MCF 10A (cell line): ENCODE measurements at places on chromosomes 3 and 15.

DNA sequence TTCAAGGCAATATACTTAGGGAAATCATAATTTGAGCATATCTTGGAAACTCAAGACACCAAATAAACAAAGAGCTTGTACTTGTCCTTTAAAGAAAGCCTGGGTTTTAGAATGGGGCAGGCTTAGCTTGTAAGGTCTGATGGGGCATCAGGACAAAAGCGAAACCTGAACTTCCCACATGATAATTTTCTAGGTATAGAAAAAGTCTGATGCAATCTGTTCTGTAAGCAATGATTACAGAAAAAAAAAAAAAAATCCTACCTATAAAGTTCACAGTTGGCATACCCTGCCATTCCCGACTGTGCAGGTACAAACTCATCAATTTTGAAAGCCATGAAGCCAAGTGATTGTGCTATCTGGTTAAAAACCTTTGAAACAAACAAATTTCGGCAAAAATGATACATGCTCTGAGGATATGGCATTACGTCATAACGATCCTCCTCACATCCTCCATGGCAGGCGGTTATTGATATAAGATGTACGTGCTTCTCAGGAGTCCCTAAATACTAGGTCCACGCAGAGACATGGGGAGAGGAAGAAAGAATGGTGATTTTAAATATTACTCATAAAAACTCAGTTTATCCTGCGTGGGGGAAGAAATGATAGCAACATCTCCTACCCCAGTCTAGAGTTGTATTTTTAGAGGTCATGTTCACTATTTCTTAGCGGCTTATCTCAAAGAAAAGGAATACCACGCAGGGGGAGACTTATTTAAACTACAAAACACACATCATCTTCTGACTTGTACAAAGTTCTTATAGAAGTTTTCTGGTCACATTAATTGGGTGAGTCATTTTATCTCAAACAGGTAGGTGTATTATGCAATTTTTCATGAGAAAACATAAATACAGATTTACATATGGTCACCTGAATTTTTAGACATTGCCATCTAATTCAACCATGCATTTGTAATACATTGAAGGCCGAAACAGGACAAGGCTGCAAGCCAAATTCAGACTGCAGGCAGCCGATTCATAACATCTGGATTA lies 27.0 kb downstream of the MB21D2 start:
- peaks cover 43% of the 10 kb centered on the region for H3K4me1 ChIP-seq
- no peak overlapping the region for H3K4me3 ChIP-seq
- no peak for DNase-seq
- H3K36me3 ChIP-seq, result no peaks in the 10 kb centered on the region
- no peaks in the 10 kb centered on the region for H3K27me3 ChIP-seq
- no peak overlapping the region for H3K27ac ChIP-seq

DNA sequence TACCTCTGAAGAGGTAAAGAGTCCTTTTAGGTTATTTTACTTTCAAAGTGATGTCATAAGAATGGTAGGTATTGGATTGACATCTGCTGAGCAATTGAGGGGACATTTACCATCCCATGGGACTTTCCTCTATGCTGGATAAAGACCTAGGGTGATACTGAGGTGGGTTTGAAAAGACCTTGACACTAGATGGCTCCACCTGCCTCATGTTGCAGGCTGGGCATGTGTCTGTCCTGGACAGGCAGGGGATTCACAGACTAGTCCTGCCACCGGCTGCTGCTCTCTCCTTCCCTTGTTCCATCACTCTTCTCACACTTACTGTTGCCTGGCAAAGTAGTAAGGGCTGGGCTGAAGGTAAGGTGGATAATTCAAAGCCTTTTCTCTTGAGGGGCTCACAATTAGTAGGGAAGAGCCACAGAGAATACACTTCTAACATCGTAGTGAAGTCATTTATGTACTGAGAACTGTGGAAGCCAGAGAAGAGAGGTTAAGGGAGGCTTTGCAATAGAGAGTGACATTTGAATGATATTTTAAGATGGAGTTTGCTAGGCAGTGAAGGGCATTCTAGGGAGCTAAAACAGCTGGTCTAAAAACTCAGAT lies 27.7 kb downstream of the TRAK1 start:
- H3K4me3 ChIP-seq, result no peak overlapping the region
- peaks cover 6% of the 10 kb centered on the region for H3K36me3 ChIP-seq
- peak overlapping the region; percentile 72 for H3K27ac ChIP-seq
- H3K4me1 ChIP-seq, result peaks cover 49% of the 10 kb centered on the region
- no peaks in the 10 kb centered on the region for H3K27me3 ChIP-seq

GRCh38 chr3:68999605-69000004 lies 13.9 kb downstream of the EOGT start:
- H3K27me3 ChIP-seq, result no peaks in the 10 kb centered on the region
- DNase-seq, result no peak
- peaks cover 96% of the 10 kb centered on the region for H3K36me3 ChIP-seq
- H3K27ac ChIP-seq, result no peak overlapping the region
- H3K4me1 ChIP-seq, result no peaks in the 10 kb centered on the region

GRCh38 chr3:130925628-130926027 lies 31.7 kb downstream of the ATP2C1 start:
- DNase-seq, result peak; percentile 38
- H3K4me3 ChIP-seq, result no peak overlapping the region
- peaks cover 3% of the 10 kb centered on the region for H3K36me3 ChIP-seq
- peaks cover 13% of the 10 kb centered on the region for H3K4me1 ChIP-seq

DNA sequence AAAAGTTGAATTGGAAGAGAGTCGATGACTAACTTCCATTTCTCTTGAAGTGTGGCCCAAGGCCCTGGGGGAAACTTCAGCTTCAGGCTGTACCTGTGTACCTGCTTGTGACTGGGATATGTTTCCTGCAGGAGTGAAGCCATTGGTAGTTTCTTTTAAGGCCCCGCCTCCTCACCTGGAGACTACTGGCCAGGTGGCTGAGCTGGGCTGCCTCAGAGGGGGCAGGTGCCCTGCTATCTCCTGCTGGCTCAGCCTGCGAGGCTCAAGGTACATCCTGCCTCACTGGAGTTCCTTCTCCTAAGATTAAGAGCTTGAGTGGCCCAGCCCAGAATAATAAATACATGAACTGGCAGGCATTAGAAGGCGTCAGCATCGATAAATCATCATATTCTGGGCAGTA lies 121.6 kb upstream of the ROPN1 start:
- H3K27me3 ChIP-seq, result peaks cover 29% of the 10 kb centered on the region
- H3K27ac ChIP-seq, result no peak overlapping the region
- no peak overlapping the region for H3K4me3 ChIP-seq
- no peaks in the 10 kb centered on the region for H3K36me3 ChIP-seq
- DNase-seq, result no peak

GRCh38 chr3:120566243-120566975 lies 29.7 kb upstream of the NDUFB4 start:
- H3K27ac ChIP-seq, result no peak overlapping the region
- H3K36me3 ChIP-seq, result no peaks in the 10 kb centered on the region
- no peaks in the 10 kb centered on the region for H3K27me3 ChIP-seq

- no peak for DNase-seq
- H3K36me3 ChIP-seq, result no peaks in the 10 kb centered on the region
- peak overlapping the region; percentile 3 for H3K27ac ChIP-seq
- no peaks in the 10 kb centered on the region for H3K27me3 ChIP-seq
Measured at GRCh38 chr3:157353652-157354051, 83.0 kb upstream of the PTX3 start.

DNA sequence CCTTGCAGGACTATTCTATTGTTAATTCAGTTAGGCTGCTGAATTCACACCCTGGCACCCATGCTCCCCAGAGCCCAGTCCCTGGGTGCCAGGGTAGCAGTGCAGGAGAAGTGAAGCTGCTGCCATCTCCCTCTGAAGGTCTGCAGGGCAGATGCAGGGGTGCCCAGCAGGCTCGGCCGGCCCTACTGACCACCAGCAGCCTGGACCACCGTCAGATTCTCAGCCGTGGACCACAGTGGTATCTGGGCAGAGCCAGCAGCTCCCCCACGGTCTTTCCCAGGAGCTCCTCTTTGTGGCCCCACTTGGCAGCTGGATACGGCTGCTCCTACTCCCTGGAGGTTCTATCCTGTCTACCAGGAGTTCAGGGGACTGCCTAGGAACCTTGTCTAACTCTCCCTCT lies 46.8 kb downstream of the ALDH1L1 start:
- H3K27ac ChIP-seq, result no peak overlapping the region
- H3K36me3 ChIP-seq, result no peaks in the 10 kb centered on the region
- H3K4me1 ChIP-seq, result peaks cover 11% of the 10 kb centered on the region
- no peak overlapping the region for H3K4me3 ChIP-seq
- peaks cover 12% of the 10 kb centered on the region for H3K27me3 ChIP-seq
- DNase-seq, result no peak

DNA sequence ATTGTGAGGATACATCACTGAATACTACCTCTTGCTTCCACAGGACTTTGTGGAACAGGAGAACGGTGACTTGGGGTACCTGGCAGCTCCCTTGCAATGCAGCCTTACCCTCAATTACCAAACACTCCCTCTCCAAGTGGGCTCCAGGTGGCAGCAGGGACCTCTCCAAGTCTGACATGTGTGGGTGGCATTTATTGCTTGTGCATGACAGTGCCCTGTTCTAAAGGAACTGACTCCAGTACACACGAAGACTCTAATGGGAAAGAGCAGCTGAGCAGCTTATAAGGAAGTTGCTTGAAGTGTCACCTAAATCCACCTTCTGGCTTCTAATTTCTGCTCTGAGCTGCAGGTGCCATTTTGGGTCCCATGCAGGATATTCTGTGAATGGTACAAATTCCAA lies 174.1 kb upstream of the SLCO3A1 start:
- H3K4me1 ChIP-seq, result no peaks in the 10 kb centered on the region
- no peak overlapping the region for H3K27ac ChIP-seq
- peaks cover 45% of the 10 kb centered on the region for H3K27me3 ChIP-seq
- H3K4me3 ChIP-seq, result no peak overlapping the region

DNA sequence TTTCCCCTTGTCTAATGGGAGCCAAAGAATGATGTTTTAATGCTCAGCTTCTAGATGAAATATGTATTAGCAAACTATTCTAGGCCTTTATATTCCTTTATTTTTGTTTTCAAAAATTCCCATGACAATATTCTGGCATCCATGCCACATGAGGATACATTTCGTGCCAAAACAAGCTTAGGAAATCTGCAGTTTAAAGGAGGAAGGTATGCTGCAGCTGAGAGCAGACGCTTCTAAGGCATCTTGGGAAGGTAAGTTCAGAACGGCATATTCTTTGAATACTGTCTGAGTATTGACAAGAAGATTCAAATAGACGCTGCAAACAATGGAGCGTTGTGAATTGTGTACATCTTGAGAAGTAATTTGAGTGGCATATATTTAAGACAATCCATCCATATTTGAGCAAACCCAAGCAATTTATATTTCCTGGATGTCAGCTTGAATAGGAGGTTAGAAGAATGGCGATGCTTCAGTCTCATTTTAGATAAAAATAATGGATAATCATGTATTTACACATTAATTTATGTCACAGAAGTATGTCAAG lies 158.6 kb downstream of the RAP2B start:
- H3K27ac ChIP-seq, result no peak overlapping the region
- DNase-seq, result no peak
- no peak overlapping the region for H3K4me3 ChIP-seq
- no peaks in the 10 kb centered on the region for H3K27me3 ChIP-seq
- H3K36me3 ChIP-seq, result no peaks in the 10 kb centered on the region
- peaks cover 5% of the 10 kb centered on the region for H3K4me1 ChIP-seq

DNA sequence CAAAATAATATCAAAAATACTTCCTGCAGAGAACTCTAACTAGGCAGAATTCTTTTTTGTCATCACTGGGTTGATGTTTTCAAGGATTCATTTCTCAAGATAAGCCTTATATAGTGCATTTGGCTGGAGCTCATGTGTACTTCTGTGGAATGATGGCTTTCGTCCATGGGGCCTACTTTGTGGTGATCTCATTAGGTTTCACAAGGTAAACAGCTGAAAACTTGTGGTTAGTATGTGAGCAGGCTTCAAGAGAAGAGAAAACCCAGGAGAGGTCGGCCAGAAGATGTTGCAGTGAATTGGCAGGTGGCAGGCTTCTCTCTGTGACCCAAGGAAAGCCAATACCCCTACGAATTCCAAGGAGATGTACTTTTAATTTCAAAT lies 121.4 kb upstream of the PHLDB2 start:
- H3K4me1 ChIP-seq, result peaks cover 40% of the 10 kb centered on the region
- peak; percentile 89 for DNase-seq
- no peaks in the 10 kb centered on the region for H3K27me3 ChIP-seq
- H3K36me3 ChIP-seq, result no peaks in the 10 kb centered on the region
- peak overlapping the region; percentile 58 for H3K27ac ChIP-seq

- DNase-seq, result no peak
- no peaks in the 10 kb centered on the region for H3K4me1 ChIP-seq
- H3K27me3 ChIP-seq, result no peaks in the 10 kb centered on the region
- no peak overlapping the region for H3K4me3 ChIP-seq
- no peaks in the 10 kb centered on the region for H3K36me3 ChIP-seq
Measured at GRCh38 chr3:183142199-183142598, 20.3 kb downstream of the LAMP3 start.

GRCh38 chr3:38265604-38266307 lies at the start of gene SLC22A13:
TSS of gene SLC22A13 (plus strand) at chr3:38265812. CDS start at chr3:38265861, 49 bp downstream.
- no peaks in the 10 kb centered on the region for H3K36me3 ChIP-seq
- no peak for DNase-seq
- H3K4me3 ChIP-seq, result no peak within 1 kb of the TSS
- no peaks in the 10 kb centered on the region for H3K27me3 ChIP-seq

DNA sequence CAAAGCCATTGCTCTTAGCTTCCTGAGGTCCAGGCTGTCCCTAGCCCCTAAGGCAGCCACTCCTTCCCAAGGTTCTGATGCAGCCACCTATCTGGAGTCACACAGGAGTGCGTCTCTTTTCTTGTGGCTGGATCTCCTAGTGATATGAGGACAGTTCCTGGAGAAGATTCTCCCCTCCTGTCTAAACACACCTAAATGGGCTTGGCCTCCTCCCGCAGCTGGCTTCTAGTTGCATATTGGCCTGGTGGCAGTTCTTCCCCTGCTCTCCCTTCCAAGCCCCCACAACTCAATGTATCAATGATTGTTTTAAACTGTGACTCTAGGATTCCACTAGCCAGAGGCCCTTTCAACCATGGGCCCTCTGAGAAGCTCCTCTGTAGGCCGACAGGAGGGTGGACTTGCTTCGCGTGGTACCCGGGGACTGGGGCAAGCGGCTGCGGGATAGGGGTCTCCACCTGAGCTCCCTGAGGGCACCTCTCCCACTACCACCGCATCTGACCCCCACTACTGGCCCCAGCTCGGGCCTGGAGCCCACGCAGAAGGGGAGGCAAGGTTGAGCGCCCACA lies 1.4 kb downstream of the ITGA11 start:
- H3K4me3 ChIP-seq, result no peak overlapping the region
- no peak overlapping the region for H3K27ac ChIP-seq
- no peak for DNase-seq
- H3K36me3 ChIP-seq, result no peaks in the 10 kb centered on the region
